ENCODE measurements at places on chromosomes 12 and 14.

DNA sequence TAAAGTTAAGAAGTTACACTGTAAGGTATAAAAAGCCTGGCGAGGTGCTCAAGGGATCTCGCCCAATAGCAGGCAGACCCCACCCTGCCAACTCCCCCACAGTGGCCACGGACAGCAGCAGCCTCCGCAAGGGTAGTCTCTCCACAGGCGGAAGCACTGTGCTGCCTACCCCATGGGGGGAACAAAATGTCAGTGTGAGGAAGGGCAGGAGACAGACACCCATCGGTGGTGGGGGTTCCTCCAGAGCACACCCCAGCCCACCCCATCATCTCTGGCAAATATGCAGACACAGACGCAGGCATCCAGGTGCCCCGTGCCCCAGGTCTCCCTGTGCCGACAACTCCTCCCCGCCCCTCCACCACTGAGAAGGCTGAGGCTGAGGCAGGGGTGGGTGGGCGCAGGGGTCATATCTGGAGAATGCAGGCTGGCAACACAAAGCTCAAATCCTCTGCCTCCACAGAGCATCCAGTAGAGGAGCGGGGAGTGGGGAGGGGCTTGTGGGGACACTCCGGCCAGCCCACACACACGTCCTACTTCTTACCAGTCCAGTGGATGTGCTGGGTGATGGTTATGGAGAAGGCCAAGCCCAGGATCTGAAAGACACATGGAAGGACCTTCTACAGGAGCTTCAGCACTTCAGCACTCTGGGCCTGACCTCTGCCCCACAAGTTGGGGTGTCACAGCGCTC lies 68.3 kb upstream of the DDX11 start:
- no peak for DNase-seq

GRCh38 chr12:124618291-124618902 lies 51.0 kb upstream of the NCOR2 start:
- DNase-seq, result no peak

GRCh38 chr14:61154641-61155040 lies 126.5 kb downstream of the TMEM30B start:
- no peak for DNase-seq

GRCh38 chr12:10705655-10706054 lies 17.5 kb downstream of the YBX3 start:
- no peak for DNase-seq

GRCh38 chr14:76929927-76930326 lies 98.6 kb downstream of the IRF2BPL start:
- DNase-seq, result no peak

DNA sequence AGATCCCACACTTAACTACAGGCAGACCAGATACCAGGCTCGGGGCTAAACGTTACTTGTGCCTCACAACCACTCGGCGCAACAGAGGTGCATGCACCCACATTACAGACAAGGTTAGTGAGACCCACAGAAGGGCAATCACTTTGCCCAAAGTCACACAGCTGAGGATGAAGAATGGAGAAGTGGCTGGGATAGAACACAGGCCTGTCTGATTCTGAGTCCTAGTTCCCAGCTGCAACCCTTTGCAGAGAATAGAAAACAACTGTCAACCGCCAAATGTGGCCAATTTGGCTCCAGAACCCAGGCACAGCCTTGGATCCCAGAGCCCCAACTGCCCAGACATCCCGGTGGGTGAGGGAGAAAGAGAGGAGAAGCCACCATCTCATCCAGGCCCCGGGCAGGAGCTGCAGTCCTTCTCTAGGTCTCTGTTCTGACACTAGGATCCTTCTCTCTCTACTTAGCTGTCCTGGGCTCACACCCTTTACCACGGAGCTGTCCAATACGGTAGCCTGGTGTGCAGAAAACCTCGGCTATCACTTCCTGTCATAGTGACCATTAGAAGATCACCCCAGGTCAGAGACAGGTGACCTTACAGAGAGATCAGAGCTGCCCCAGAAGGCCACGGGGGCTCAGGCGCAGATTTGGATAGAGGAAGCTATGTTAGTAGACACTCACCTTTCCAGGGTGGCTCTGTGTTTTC lies 59.1 kb downstream of the FAM222A start:
- no peak for DNase-seq

DNA sequence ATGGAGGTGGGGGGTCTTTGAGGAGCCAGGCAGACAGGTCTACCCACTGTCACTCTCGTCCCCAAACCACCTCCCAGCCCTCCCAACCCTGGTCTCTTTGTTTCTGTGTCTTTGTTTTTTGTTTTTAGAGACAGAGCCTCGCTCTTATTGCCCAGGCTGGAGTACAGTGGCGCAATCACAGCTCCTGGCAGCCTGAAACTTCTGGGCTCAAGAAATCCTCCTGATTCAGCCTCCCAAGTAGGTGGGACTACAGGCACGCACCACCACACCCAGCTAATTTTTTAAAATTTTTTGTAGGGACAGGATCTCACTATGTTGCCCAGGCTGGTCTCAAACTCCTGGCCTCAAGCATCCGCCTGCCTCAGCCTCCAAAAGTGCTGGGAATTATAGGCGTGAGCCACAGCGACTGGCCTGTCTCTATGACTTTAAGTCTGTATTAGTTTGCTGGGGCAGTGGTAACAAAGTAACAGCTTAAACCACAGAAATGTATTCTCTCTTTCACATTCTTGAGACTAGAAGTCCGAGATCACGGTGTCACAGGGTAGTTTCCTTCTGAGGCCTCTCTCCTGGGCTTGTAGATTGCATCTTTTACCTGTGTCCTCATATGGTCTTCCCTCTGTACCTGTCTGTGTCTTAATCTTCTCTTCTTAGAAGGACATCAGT lies 26.1 kb downstream of the DTX1 start:
- no peak for DNase-seq

All from ELR (cell line).